ENCODE measurements at places on chromosomes 4 and X.

DNA sequence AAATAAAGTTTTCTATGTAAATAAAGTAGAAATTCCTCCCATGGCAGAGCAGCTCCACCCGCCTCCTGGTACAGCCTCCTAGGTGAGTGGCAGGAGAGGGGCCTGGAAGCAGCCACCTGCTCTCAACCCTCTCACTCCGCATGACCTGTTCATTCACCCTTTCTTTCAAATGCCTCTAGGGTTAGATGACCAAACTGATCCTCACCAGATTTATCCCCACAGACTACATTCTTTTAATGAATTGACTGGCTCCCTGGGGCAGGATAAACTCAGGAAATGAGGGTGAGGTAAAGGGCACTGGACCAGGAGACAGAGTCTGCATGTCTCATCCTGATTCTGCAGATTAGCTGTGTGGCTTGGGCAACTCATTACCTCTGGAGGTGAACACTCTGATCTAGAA lies 32.6 kb upstream of the NKX6-1 start:
- no peak for DNase-seq

- DNase-seq: no peak
Measured at GRCh38 chr4:187414716-187415115, 580.9 kb upstream of the ZFP42 start.

DNA sequence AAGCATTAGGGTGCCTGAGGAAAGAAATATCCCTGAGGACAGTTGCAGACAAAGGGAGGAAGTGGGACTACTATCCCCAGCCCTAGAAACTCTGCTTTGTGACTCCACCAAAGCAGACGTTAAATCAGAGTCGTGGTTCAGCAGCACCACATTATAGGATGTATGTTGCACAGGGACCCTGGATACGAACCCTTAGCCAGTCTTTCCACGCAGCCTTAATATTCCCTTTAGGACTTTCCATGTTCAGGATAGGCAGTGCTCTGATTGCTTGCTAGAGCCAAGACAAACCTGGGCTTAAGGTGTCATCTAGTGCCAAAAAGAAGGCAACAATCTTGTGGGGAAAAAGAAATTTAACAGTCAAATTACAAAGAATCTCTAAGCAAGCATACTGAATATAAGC lies 62.6 kb downstream of the MAD2L1 start:
- DNase-seq: no peak

DNA sequence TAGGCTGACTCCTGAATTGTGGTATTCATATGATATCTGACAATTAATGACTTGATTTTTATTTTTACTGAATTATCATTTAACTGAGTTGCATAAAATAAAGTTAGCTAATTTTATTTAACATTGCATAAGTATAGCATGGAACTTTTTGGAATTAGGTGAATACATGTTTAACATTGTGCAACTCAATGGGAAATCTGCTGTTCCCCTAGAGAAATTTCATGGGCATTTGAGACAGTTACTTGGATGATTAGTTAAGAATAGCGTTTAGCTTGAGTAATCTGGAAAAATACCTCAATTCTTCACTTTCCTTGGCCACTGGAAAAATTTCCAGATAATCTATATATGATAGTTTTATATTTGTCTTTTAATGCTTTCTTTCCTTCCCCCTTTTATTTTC lies 42.5 kb downstream of the NPNT start:
- DNase-seq: no peak

GRCh38 chrX:118682258-118683014 lies 45.0 kb upstream of the IL13RA1 start:
- DNase-seq: no peak

- DNase-seq: no peak
Measured at GRCh38 chrX:149511081-149511480, 6.0 kb upstream of the IDS start.

GRCh38 chrX:139881130-139881529 lies 51.7 kb downstream of the ATP11C start:
- no peak for DNase-seq

- no peak for DNase-seq
Measured at GRCh38 chr4:14339715-14340114, 662.6 kb upstream of the CPEB2 start.

- DNase-seq: no peak
Measured at GRCh38 chr4:11416071-11416766, 12.5 kb downstream of the HS3ST1 start.

DNA sequence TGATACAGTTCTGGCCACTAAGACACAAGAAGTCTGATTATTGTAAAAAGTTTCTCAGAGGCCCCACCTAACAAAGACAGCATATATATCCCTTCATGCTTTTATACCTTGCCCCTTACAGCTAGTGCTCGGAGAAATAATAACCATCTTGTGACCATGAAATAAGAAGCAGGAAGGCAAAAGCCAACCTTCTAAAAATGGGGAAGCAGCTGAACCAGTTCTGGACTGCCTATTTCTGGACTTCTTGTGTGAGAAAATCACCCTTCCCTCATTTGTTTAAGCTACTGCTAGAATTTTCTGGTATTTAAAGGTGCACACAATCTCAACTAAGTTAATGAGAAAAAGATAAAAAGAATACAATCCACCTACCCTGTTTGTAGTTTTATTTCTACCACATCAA lies 87.5 kb downstream of the CNOT6L start:
- DNase-seq: no peak

DNA sequence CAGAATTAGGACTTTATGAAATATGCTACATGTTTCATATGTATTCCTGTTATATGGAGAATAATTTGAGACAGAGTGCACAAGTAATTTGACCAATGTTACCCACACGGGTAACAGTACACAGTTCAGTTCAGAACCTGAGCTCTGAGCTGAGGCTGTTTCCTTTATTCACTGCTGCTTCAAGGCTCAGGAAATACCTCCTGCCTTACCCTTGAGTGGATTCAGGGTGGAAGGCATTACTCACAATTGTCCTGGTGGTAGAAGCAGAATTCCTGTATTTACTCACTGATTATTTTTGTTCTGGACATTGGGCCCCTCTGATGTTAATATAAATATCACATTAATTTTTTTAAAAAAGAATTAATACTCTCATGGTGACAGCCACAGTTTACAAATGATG lies 73.5 kb upstream of the CAMK2D start:
- DNase-seq: no peak

- no peak for DNase-seq
Measured at GRCh38 chrX:113124693-113125092, 284.1 kb upstream of the AMOT start.

- DNase-seq: no peak
Measured at GRCh38 chr4:158802914-158803313, 34.1 kb downstream of the FNIP2 start.

DNA sequence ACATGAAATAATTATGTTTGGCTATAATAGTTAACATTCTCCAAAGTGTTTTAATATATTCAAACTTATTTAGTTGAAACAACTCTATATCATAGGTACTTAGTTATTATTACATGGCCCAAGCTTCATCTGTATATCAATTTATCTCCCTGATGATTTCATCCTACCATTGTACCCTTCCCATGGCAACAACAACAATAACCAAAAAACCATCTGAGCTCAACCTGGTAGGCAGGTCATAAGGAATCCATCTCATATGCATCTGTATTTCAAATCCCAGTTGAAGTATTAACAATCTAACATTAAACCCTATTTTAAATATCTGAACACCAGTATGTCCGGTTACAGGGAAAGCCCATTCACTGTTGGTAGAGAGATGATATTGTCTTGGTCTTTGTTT lies 33.1 kb upstream of the SLC7A11 start:
- DNase-seq: no peak

DNA sequence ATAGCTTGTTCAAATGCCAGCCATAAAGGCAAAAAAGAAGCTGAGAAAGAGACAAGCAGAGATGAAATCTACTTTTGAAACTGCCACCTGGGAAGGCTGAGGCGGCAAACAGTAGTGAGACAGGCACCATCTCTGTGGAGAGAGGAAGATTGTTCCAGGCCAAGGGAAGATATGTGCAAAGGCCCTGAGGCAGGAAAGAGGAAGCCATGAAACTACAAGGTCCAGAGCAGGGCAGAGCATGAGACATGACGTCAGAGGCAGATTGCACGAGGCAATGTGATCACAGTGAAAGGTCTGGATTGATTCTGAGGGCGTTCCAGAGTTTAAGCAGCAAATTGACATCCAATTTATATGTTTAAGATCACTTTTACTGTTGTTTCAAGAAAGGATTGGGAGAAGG lies 226.1 kb downstream of the QDPR start:
- no peak for DNase-seq

DNA sequence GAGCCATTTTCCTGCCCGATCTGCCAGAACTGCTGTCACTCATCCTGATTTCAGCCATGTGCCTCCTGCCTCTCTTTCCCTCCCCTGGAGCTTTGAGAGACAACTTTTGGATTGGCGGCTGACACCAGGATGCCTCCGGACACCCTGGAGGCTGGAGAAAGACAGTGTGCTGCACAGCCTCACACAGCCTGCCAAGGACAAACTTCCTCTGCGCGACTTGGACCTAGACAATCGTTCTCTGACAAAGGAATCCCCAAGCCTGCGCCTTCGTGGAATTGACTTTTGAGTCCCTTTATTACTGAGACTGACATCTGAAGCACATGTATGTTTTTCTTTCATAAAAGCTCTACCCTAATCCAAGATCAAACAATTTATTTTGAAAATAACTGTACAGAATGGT lies 10.8 kb upstream of the LDB2 start:
- no peak for DNase-seq

GRCh38 chr4:173046818-173047217 lies 121.8 kb upstream of the GALNT7 start:
- no peak for DNase-seq

GRCh38 chr4:52555356-52555716 lies 103.8 kb downstream of the USP46 start:
- DNase-seq: no peak

GRCh38 chrX:46601283-46601682 lies 27.7 kb downstream of the CHST7 start:
- DNase-seq: no peak

DNA sequence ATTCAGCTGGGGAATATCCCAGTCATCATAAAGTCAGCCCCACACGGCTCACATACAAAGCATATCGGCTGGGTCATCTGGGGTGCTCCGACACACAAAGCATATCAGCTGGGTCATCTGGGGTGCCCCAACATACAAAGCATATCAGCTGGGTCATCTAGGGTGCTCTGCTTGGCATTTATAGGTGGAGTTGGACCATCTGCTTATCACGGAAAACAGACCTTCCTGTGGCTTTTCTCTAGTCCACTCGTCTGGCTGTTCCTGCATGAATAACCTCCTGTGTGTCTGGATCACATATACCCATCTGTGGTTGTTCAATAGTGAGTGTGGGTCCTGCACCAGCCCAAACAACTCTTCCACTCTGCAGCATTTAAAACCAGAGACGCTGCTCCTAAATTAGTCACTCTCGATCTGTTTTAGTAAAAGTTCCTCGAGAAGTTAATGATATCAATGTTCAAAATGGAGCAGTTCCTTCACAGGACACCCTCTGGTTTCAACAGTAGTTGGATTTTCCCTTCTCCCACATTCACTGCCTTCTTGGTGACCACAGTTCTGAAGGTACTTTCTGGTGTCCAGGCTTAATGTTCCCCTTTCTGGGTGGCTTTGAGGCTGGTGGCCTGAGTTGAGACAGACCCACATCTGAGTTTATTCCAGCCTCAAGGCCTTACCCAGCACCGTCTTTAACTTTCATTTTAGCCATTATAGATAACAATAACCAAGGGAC lies 70.0 kb upstream of the FRG1 start:
- DNase-seq: no peak

- DNase-seq: no peak
Measured at GRCh38 chr4:83114576-83114975, at the start of gene PLAC8. Gene PLAC8, minus strand, starts transcription at chr4:83114729. Its CDS starts 6,808 bp downstream, at chr4:83107921.

GRCh38 chr4:188403272-188403671 lies 264.0 kb downstream of the TRIML1 start:
- no peak for DNase-seq

DNA sequence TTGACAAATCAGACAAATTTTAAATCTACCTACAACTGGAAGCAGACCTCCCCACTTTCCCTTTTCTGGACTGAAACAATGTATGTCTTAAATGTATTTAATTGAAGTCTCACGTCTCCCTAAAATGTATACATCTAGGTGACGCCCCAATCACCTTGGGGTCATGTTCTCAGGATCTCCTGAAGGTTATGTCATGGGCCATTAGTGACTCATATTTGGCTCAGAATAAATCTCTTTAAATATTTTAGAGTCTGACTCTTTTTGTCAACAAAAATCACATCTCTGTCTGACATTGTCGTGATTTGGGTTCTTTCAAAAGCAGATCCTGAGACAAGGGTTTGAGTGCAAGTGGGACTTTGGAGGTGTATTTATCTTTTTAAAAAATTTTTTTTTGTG lies 26.2 kb upstream of the BOD1L1 start:
- DNase-seq: no peak

- DNase-seq: no peak
Measured at GRCh38 chr4:85127653-85128052, 161.2 kb upstream of the WDFY3 start.

- no peak for DNase-seq
Measured at GRCh38 chr4:84985952-84986351, 19.5 kb upstream of the WDFY3 start.

DNA sequence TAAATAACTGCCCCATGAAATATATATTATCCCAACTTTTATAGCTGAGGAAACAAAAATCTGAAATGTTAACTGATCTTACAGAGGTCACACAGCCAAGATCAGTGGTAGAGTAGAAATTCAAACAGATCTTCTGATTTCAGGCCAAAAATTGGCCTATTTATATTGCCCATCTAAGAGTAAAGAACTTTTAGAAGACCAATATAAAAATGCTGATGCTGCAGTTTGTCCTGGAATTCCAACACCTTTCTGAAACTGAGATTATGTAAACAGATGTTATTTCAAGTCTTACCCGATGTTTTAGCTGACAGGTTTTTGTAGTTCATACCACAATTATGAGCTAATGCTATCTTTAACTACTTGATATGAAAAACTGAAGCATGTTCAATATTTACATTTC lies 51.1 kb downstream of the SPANXN3 start:
- no peak for DNase-seq

DNA sequence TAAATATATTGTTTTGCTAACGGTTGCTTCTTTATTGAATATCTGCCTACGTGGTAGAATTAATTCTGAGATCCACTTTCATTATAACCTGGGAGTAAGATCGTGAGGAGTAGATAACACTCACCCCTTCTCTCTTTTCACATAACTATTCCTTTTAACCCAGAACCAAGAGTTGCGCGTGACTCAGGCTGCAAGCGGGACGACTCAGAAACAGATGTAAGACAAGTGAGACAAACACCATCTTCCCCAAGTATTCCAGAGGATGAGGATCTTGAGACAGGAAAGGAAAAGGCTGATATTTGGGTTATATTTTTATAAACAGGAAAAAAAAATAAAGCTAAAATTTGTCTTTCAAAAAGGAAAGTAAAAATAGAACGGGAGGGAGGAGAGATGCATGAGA lies 318.8 kb upstream of the NOCT start:
- no peak for DNase-seq

GRCh38 chrX:119156241-119156640 lies 28.6 kb upstream of the KIAA1210 start:
- DNase-seq: no peak

- DNase-seq: no peak
Measured at GRCh38 chrX:45842926-45843315, 642.2 kb upstream of the DIPK2B start.
